Activated CD4-positive, alpha-beta T cell treated with anti-CD3 and anti-CD28 coated beads for 36 hours (primary cell): ENCODE measurements at places on chromosomes 6 and 20. TPM values are rescaled to one million over a fixed set of nuclear protein-coding genes. Genes with fewer than 3 reads are reported as not detected.

The CCN6 gene
- total RNA-seq, result 0.26 TPM

The SYCP2 gene
- 1.5 TPM for total RNA-seq

The INSM1 gene
- 6.1 TPM for total RNA-seq

DNA sequence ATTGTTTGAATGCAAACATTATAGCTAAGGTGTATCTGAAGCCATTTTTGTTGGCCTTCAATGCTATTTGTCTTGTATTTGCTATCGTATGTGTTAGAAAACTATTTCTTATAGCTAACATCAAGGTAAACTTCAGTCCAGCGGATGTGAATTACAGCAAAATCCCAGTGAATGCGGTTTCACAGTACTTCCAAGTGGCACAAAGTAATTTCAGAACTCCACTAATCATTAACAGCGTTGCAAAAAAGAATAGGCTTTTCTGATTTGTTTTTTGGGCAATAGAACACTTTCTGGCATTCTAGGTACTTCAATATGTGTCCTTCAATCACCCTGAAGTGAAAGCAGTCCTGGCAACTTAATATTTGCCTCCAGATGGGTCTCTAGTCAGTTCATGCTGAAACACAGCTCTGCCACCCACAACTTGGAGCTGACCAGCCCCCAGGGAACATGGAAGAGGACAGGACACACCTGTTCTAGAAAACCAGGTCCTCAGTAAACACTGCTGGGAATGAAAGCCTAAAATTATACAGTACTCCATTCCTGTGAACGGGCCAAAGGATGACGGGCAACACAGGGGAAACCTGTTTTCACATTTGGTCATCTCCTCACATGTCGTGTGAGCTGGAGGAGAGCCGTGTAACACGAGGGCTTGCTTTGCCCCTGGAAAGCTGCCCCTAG is 9.7 kb upstream of the MRPS10 start:
- DNase-seq, result no peak

DNA sequence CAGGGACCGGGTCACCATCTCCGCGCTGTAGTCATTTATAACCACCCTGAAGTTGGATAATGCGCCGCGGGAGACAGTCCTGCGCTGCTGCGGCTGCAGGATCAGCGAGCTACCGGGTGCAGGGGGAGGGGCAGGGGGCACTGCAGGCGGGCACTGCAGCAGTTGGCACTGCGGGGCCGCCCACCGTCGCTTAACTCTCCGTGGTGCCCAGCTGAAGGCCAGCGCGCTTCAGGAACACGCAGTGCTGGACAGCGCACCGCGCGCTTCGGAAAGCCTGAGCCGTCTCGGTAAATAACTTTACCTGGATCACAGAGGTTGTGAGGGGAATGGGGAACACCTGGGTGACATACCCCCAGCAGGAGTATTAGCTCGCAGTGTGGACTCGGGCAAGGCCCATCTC is 12.4 kb upstream of the LRFN2 start:
- DNase-seq, result no peak

DNA sequence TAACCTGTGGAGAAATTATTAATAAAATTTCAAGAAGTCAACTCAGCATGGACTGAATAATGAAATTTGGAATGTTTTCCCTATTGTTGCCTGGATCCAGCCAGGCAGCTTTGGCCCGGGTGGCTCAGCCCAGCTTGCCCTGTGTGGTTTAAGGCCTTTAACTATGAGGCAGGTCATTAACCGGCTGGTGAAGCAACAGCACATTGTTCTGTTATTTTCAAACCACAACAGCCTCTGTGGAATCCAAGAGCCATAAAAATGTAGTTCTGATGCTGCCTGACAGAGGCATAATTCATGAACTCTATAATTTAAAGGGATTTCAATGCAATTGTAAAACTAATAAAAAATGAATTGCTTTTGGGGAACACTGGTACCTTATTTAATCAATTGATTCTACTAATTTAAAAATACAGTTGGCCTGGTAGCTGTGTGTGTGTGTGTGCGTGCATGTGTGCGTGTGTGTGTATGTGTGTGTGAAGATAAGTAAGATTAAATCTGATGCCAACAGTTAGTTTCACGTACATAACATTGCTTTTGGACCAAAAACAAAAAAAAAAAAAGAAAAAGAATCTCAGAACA is 117.7 kb downstream of the RPS12 start:
- DNase-seq, result no peak
